ENCODE measurements at places on chromosomes 5 and 9.

GRCh38 chr5:96871686-96872085, 4.6 kb upstream of the ERAP2 start:
- no peak for DNase-seq

GRCh38 chr9:134546246-134546731, 95.3 kb upstream of the COL5A1 start:
- DNase-seq = no peak

DNA sequence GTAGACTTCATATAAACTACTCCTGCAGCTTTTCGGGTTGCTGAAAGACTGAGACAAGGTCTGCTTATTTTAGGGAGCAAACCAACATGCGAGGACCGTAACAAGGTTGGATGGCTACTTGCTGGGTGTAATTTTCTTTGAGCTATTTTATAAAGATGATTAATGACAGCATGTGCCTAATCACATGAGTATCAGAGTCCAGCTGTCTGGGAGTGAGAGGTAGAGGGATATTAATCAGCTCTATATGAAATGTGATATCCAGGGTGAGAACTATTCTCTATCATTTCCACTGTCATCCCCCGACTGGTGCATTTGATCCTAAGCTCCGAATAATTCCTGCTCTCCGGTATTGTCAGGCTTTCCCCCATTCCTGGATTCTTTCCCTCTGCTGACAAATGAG, 193.8 kb upstream of the HMHB1 start:
- DNase-seq = no peak

DNA sequence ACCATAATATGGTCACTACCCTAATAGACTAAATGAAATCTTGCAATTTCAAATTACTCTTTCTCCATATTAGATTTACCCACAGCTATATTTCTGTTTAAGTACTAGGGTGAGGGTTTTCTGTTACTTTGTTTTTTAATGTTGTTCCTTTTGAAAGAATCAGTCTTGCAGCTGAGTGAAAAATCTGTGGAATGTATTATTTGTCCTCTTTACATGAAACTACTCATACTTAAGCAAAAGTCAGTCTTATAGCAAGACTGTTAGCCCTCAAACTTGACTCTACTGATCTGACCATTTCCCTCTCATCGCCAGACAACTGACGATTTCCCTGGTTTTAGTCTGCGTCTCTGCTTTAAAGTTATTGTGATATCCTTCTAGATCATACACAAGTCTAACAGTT, 84.0 kb downstream of the PIK3R1 start:
- DNase-seq = no peak

- no peak for DNase-seq
Measured at GRCh38 chr5:167049043-167049663, 1242.3 kb upstream of the WWC1 start.

GRCh38 chr5:93519740-93520139, 61.3 kb downstream of the NR2F1-AS1 start:
- DNase-seq = no peak

- DNase-seq = no peak
Measured at GRCh38 chr5:115531380-115531779, 13.2 kb downstream of the FEM1C start.

DNA sequence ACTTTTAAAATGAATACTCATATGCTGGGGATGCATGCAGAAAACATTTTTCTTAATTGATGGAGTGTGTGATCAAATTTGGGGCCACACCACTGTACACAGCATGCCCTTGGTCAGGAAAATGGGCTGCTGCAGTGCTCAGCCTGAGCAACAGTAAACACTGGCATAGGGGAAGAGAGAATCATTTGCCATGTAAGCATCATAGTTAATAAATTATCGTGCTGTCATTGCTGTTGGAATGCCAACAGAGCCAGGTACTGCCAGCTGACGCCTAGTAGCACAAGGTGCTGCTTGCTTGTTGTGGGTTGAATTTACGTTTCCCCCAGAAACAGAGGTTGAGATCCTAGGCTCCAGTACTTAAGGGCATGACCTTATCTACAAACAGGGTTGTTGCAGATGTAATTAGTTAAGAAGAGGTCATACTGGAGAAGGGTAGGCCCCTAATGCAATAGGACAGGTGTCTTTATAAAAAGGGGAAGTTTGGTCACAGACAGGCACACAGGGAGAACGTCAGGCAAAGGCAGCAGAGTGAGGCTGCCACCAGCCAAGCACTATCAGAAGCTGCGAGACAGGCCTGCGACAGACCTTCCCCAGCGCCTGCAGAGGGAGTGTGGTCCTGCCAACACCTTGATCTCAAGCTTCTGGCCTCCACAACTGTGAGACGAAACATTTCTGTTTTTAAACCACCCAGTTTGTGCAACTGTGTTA, 25.3 kb downstream of the DAP start:
- no peak for DNase-seq

GRCh38 chr9:115412656-115413055, 294.7 kb upstream of the TNC start:
- no peak for DNase-seq

DNA sequence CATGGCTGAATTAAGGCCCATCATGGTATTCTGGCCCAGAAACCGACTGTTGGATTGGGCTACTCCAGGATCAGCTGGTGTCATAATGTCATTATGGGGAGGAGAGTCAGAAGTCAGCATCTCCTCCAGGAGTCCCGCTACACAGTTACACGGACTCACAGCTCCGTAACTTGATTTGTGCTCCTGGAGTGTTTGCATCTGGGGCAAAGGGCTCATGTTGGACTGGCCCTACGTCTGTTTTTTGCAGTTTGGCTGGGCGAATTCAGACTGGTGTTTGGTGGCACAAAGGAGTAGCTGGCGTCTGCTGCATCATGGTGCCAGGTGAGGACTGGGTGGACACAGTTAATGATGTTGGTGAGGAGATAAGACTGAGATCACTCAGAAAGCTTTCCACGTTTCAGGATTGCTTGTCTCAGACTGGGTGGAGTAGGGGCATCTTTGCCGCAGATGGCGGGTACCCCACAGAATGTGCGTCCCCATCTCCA, 31.3 kb downstream of the OR2V1 start:
- no peak for DNase-seq
